Type B pancreatic cell (in vitro differentiated cells): ENCODE measurements at places on chromosomes 2 and 18.

DNA sequence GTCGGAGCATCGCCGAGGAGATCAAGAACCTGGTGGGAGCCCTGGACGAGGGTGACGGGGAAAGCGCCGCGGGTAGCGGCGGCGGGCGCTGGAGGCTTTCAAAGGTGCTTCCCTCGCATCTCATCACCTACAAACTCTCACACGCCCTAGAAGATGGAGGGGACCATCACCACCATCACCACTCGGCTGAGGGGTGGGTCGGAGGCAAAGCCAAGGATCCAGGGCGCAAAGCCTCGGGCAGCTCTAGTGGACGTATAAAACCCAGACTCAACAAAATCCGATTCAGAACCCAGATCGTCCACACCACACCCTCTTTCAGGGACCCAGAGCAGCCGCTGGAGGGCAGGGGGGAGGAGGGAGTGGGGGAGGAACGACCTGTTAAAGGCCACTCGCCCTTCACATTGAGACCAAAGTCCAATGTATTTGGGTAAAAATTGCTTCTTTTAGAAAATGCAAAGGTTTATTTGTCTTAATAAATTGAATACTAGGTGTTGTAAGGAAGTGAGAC, 1.5 kb downstream of the SOWAHC start:
- no peak for DNase-seq

GRCh38 chr2:32284321-32284720, 6.6 kb downstream of the YIPF4 start:
- no peak for DNase-seq

GRCh38 chr18:36314098-36314497, 16.6 kb downstream of the FHOD3 start:
- DNase-seq = no peak

GRCh38 chr2:161095314-161095713, 64.9 kb upstream of the TANK start:
- no peak for DNase-seq

GRCh38 chr2:37623406-37623805, 48.0 kb downstream of the CDC42EP3 start:
- no peak for DNase-seq

DNA sequence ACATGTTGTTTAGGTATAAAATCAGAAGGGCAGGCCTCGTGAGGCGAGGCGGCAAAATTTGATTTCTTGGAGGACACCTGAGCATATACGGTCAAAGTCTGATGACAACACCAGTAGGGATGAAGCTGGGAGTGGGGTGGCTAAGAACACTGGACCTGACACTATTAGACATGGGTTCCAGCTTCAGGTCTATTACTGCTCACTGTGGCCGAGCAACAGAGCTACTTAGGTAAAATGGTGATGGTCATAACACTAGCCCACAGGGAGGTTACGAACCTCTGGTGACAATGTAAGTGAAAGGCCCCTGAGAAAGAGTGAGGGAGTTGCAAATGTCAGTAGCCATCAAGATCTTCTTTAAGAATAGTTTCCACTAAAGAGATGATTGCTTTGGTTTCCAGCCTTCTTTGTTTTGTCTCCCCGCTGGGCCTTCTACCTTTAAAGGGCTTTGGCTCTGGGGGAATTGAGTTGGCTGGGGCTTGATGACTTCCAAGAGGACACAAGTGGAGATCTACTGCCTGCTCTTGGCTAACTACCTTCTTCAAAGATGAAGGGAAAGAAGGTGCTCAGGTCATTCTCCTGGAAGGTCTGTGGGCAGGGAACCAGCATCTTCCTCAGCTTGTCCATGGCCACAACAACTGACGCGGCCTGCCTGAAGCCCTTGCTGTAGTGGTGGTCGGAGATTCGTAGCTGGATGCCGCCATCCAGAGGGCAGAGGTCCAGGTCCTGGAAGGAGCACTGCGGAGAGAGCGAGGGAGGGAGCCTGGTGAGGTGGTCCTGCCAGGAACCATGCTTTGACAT, 3.5 kb downstream of the IL1B start:
- no peak for DNase-seq

DNA sequence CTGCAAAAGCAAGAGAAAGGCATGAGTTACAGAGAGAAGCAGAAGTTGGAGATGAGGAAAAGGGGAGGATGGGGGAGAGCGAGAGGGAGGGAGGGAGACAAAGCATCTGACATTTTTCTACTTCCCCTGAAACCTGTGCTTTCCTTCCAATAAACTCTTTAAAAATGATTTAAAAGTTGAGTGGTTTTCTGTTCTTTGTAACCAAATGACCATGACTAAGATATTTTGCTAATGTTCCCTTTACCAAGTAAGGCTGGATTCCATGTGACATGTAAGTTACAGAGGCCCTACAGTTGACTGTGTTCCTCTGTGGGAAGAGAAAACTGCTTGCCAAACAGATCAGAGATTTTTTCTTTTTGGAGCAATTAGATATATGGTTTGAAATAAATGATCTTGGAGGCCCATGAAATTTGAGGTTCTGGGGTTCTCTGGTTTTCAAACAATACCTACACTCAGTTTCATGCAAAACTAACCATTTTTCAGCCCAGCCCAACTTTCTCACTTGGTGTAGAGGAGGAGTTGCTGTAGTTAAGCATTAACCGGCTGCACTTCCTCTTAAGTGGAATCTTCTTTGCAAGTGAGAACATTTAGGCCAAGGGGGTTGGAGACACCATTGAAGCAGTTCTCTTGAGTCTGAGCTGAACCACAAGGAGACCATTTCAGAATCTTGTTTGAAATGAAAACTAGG, 34.5 kb downstream of the INSIG2 start:
- no peak for DNase-seq

GRCh38 chr2:61006486-61007105, 10.9 kb upstream of the PEX13 start:
- no peak for DNase-seq

GRCh38 chr2:71778936-71779773, 325.8 kb downstream of the DYSF start:
- no peak for DNase-seq

DNA sequence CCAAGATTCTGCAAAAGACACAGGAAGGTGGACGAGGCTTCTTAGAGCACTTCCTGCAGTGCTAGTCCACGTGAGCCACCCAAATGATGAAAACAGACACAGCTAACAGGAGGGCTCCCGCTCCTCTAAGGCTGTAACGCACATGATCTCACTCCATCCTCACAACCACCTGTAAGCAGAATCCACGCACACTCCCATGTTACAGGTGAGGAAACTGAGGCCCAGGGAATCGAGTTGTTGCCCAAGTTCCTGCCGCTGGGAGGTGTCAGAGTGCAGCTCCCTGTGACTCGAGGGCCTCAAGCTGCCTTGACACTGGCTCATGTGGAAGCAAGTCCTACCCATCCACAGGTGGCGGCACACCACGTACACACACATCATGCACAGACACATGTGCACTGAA, 4.4 kb downstream of the DNMT3A start:
- DNase-seq = no peak

GRCh38 chr18:8603663-8604520, 5.3 kb upstream of the RAB12 start:
- DNase-seq = no peak

GRCh38 chr2:46024146-46024779, 272.9 kb upstream of the EPAS1 start:
- DNase-seq = no peak

- DNase-seq = no peak
Observed at GRCh38 chr18:57258131-57258777, 94.1 kb upstream of the ST8SIA3 start.

GRCh38 chr2:43084699-43085091, 141.7 kb downstream of the ZFP36L2 start:
- DNase-seq = no peak

GRCh38 chr2:165141601-165142354, 62.1 kb downstream of the SCN3A start:
- no peak for DNase-seq

GRCh38 chr2:211737282-211737681, 801.3 kb downstream of the ERBB4 start:
- no peak for DNase-seq
